ENCODE measurements at places on chromosomes 12 and 14.
A peak's percentile ranks its signal among the peaks of the same experiment; 100 is the strongest.

DNA sequence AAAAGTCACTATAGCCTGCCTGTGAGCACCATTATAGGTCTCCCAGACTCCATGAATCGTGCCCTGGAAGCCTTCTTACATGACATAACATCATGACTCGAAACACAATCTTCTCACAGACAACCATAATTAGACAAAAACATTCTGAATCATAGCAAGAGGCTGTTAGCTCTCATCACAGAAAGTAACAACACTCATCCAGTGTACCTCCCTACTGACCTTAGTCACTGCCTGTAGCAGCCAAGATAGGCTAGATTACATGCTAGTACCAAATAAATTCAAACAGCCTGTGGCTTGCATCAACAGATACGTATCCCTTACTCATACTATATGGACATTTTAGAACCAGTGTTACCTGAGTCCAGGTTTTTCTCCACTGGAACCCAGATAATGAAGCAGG is 663.8 kb upstream of the FOXG1 start:
- no peak for DNase-seq

GRCh38 chr12:113403435-113404415 is at the start of gene SDS:
TSS of gene SDS (minus strand) at chr12:113403887. CDS start at chr12:113399708, 4,179 bp downstream.
- peak; percentile 46 for DNase-seq

GRCh38 chr12:45215419-45216229 is at the start of gene ANO6:
TSS of gene ANO6 (plus strand) at chr12:45216095. CDS start at chr12:45216322, 227 bp downstream.
- DNase-seq, result peak; percentile 78

- DNase-seq, result no peak
Measured at GRCh38 chr14:93930296-93930988, 3.3 kb downstream of the FAM181A start.

DNA sequence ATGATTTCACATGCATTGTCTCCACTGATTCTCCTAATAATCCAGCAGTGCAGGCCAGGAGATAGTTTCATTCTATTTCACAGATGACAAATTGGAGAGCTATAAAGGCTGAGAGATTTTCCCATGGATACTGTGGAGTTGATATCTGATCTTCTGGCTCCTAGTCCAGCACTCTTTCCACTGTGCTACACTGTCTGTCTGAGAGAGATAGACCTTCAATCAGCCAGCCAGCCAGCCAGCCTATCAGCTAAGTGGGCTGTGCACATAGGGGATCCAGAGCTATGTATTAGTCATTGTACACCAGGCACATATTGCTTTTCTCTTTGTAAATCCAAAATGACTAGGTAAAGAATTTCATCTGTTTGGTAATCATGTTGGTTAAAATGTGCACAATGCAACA is 91.8 kb upstream of the ATP2B1 start:
- no peak for DNase-seq

- no peak for DNase-seq
Measured at GRCh38 chr14:94050231-94050880, 24.2 kb downstream of the OTUB2 start.

DNA sequence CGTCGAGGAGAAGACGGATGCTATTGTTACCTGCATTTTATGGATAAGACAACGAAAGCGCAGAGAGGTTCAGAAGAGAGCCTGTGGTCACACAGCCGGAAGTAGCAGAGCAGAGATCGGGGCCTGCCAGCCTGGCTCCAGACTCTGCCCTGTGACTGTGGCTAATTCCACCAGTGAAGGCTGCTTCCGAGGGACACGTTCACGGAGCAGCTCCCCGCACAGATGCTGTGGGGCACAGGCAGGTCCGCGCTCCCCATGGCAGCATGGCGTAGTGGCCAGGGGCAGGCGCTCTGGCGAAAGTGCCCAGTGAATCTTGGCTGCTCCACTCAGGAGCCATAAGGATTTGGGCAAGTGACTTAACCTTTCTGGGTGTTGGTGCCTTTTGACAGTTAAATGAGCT is 9.8 kb downstream of the RIMBP2 start:
- DNase-seq, result no peak

- no peak for DNase-seq
Measured at GRCh38 chr12:3294481-3294911, 196.5 kb upstream of the PRMT8 start.

DNA sequence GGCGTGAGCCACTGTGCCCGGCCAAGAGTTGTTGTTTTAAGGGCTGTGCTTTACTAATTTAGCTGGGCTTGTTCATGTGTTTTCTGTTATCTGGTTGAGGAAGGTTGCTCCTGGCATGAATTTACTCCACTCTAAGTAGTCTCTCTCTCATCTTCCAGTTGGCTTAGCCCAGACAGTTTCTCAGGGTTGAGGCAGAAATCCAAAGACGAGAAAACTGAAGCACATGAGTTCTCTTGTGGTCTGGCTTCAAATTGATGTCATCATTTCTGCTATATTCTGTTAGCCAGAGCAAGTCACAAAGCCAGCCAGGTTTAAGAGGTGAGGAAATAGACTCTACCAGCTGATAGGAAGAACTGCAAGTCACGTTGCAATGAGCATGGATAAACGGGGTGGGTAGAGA is 57.9 kb downstream of the E2F7 start:
- DNase-seq, result no peak

DNA sequence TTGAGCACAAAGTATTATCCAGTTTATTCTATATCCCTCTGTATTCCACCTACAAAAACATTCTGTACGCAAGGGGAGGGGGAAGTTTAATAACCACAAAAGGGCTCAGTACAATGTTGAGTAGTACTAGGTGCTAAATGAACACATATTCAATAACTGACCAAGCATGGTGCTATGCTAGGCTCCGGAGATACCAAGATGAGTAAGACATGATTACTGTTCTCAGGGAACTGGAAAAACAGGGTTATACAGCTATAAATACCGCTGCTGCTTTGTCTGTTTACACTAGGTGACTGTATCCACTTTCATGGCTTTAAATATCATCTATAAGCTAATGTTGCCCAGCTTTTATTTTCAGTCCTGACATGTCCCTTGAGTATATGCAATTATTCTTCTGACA is 135.8 kb downstream of the INSM2 start:
- DNase-seq, result no peak

- DNase-seq, result no peak
Measured at GRCh38 chr12:26668847-26669246, 164.1 kb downstream of the ITPR2 start.

DNA sequence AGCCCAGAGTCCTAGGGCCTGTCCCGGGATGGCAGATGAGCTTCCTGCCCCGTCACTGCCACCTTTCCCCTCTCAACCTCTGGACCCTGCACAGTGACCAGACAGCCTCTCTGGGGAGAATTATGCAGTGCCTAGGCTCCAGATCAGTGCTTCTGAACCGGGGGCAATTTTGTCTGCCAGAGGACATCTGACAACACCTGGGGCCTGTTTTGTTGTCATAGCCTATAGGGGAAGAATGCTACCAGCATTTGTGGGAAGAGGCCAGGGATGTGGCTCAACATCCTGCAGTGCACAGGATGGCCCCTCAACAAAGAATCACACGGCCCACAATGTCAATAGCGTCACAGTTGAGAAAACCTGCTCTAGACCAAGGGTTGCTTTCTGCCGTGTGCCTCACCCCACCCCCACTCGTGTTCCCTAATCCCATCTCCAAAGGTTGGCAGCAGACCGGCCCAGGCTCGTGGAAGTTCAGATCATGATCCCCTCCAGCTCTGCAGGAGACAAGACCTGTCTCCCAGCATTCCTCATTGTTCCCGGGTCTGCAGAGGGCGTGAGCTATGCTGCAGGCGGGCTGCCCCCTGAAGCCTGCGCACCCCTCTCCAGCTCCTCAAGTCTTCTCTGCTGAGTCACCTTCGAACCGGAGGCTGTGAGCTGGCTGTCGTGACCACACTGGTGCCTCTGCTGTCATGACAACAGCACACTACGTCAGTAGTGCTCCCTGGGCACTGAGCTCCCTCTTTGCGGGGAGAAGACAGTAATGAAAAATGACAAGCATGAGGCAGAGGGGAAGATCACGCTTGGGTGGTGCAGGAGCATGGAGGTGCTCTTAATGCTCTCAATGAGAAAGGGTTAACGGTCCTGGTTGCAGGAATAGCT is 2.0 kb upstream of the GAPDH start:
- peak; percentile 71 for DNase-seq

DNA sequence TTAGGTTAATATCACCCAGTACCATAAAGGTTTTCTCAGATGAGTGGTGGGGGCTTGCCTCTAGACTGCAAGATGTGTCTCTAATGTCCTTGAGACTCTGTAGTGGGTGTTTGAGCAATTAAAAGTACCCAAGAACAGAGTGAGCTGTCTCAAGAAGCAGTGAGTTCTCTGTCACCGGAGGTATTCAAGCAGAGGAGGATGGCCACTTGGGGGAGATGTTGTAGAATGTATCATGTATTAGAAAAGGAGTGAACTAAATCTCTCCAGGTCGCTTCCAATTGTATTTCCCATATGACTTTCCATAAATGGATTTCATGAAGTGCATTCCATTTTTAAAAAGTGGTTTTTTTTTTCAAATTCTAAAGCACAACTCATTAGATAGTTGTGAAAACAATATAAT is 35.0 kb downstream of the SLC17A8 start:
- no peak for DNase-seq

DNA sequence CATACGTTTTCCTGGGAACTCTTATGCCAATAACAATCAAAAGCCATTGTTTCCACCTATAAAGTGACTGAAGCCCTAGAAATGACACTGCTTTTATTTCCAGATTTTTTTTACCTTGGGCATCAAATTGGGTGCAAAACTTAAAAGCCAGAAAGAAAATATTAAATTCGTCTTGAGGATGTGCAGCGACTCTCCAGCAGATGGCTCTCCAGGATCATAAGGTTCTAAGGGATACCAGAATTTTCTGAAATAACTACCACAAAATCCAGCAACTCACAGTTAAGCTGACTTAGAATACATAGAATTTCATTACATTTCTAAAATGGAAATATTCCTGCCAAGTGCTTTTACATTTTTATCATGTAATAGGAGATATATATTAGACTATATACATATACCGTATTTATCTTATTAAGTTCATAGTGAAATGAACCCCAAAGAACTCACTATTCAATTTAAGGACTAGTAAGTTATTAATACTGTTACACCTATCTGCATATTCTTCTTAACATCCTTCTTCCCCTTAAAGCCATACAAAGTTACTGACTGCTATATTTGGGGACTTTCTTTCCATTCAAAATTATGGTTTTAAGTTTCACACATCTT is 44.0 kb downstream of the ARMH4 start:
- no peak for DNase-seq

DNA sequence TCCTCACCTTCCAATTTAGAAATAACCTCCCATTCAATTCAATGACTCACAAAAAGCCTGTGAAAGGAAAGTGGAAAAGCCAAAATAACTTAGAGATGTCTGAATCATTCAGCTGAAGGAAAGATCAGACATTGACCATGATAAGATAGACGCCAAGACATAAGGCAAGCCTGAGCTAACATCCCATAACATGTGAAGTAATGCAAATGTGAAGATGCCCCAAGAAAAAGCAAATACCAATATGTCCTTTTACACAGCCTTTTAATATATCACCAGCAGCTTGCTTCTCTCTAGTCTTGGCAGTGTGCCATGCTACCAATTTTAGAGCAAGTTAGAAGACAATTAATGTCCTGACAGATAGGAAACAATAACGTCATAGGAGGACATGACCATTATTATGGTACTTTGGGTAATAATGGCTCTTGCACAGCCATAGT is 2.4 kb upstream of the NUMB start:
- DNase-seq, result no peak

DNA sequence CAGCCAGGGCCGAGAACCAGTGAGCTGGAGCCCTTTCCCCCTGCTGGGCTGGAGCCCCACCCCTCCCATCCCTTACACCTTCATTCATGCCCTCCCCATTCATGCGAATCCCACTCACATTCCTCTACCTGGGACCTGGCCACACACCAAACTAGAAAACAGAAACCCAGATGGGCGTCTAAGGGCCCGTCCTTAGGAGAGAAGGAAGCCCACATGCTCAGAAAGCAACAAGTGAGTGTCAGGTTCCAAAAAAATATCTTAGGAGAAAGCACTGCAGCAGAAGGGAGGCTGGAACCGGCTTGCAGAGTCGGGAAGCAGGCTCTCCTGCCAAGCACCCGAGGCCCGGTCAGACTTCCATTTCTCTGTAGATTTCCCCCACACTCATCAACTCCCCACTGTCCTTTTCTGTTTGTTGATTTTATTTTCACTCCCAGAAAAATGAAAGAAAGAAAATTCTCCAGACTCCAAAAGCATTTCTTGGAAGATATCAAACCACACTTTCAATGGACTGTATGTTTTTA is 13.6 kb downstream of the BCL11B start:
- DNase-seq, result no peak

DNA sequence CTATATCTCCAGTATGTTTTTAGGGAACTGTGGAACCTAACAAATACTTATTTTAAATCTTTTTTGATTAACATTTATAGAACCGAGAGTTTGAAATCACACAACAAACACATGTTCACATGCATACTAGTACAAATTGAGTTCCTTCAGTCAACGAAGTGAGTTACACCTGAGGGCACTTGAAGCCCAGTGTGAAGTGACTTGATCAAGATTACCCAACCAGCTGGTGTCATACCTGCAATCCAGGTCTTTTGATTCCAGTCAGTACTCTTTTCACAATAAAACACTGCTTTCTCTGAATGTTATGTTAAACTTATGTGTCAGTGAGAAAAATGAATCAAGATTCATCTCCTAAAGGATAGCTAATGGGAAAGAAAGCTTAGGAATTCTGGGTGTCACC is 35.2 kb downstream of the VRK1 start:
- no peak for DNase-seq

GRCh38 chr12:59972905-59973304 is 377.1 kb downstream of the SLC16A7 start:
- DNase-seq, result no peak

GRCh38 chr14:22545842-22546721 is 42.9 kb downstream of the DAD1 start:
- no peak for DNase-seq
